T-helper 17 cell (primary cell): ENCODE measurements at places on chromosomes 6 and 20.

DNA sequence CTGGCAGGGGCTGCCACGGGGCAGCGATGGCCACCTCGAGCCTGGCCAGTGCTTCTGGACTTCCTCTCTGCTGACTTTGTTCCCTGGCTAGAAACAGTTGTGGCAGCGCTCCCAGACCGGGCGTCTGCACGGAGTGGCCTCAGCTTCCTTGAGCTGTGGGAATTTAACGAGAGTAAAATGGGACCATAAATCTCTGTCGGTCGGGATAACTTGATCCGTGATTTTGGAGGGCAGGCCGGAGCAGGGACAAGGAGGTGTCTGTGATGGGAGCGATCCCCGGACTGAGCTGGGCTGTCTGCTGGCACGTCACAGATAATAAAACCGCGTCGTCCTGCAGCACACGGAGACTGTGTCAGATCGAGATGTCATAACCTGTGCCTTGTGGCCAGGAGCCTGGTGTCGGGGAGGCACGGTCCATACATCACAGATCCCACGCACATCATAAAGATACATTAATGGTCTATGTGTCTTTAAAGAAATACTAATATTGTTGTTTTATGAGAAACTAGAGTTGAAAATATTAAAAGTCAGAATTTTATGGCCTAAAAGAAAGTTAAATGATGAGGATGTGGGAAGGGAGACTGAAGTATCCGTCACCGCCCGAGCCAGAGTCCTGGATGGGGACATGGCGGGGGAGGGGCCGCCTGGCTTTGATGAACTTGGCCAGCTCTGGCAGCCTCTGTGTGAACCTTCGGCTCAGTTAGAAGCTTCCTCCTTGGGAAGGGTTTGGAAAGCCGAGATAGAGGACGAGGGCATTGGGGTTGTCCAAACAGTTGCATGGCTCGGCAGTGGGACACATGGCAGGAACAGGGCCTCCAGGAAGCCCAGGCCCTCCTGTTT, 6.5 kb upstream of the RBBP8NL start:
- H3K36me3 ChIP-seq = no peaks in the 10 kb centered on the region
- H3K4me1 ChIP-seq = no peaks in the 10 kb centered on the region
- H3K4me3 ChIP-seq = no peak overlapping the region
- H3K27me3 ChIP-seq = peaks cover 74% of the 10 kb centered on the region
- no peak overlapping the region for H3K27ac ChIP-seq
- DNase-seq = no peak

DNA sequence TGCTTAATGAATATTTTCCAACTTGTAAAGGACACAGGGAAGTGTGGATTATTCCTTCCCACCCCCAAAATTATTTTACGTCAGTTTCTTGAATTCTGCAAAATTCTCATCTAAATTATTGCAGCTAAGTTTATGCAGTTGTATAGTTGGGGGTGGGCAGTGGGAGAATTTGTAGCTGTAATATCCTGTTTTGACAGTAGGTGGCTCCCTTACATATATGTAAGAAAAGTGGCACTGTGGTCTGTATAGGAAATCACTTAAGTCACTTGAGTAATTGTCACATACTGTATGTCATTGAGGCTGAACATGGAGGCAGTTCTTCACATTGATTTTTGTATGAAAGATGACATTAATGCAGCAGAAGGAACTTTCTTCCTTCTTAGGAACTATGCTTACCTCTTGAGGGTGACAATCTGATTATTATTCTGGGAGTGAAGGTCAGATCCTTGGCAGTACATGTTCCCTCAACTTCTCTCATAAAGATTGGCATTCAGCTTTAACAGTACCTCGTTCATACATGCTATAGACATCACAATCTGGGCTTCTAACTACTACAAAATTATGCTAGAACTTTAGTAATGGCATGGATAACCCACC, 14.6 kb upstream of the CFAP206 start:
- H3K27me3 ChIP-seq = peaks cover 4% of the 10 kb centered on the region
- DNase-seq = no peak
- no peaks in the 10 kb centered on the region for H3K36me3 ChIP-seq
- no peak overlapping the region for H3K4me3 ChIP-seq

GRCh38 chr6:39941138-39941537, 6.9 kb upstream of the MOCS1 start:
- H3K27me3 ChIP-seq = peaks cover 8% of the 10 kb centered on the region
- H3K27ac ChIP-seq = no peak overlapping the region
- no peak overlapping the region for H3K4me3 ChIP-seq
- no peaks in the 10 kb centered on the region for H3K36me3 ChIP-seq

DNA sequence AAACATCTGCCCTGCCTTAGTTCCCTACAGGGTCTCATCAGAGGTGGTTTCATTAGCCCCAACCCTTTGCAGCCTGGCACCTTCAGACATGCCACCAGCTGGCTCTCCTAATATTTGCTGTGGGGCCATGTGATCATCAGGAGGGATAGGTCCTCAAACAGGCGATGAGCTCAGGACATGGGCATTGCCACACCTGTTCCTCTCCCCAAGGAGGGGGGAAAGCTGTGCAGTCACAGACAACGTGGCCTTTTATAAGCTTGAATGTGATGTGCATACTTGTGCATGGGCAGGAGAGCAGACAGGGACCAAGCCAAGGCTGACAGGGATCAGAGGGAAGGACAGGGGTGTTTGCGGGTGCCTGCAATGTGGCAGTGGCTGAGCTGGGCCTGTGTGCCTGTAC, 78.8 kb upstream of the ZNFX1 start:
- H3K36me3 ChIP-seq = peaks cover 2% of the 10 kb centered on the region
- H3K27ac ChIP-seq = no peak overlapping the region
- no peak overlapping the region for H3K4me3 ChIP-seq
- no peak for DNase-seq
- H3K27me3 ChIP-seq = peaks cover 55% of the 10 kb centered on the region
- no peaks in the 10 kb centered on the region for H3K4me1 ChIP-seq

- H3K27ac ChIP-seq = peak within 1 kb of the TSS; percentile 91
- no peaks in the 10 kb centered on the region for H3K36me3 ChIP-seq
- DNase-seq = peak; percentile 85
- peak within 1 kb of the TSS; percentile 92 for H3K4me3 ChIP-seq
These were observed at the start of gene NAA20 for GRCh38 chr20:20017001-20017843. Gene NAA20, plus strand, starts transcription at chr20:20017362. Its CDS starts 35 bp downstream, at chr20:20017397.

DNA sequence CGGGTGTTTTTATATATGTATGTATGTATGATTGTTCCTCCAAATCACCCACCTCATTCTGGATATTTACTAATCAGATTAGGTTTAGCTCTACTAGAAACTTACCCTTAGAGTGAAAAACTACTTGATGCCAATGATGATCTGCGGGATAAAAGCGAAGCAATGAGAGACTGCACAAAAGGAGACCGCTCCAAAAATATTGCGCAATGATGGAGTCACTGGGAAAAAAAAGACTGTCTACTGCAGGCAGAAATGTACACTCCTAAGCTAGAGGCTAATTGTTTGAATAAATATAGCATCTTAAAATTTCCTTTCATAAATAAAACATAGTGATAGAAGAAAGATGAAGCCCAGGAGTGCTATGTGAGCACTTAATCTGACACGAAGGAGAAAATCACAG, 7.3 kb downstream of the RAB32 start:
- no peak overlapping the region for H3K27ac ChIP-seq
- H3K4me3 ChIP-seq = no peak overlapping the region
- no peak for DNase-seq
- H3K36me3 ChIP-seq = no peaks in the 10 kb centered on the region
- H3K27me3 ChIP-seq = peaks cover 23% of the 10 kb centered on the region

- no peaks in the 10 kb centered on the region for H3K36me3 ChIP-seq
- H3K27ac ChIP-seq = no peak overlapping the region
- no peak for DNase-seq
- H3K4me3 ChIP-seq = no peak overlapping the region
- peaks cover 10% of the 10 kb centered on the region for H3K27me3 ChIP-seq
- peaks cover under 1% of the 10 kb centered on the region for H3K4me1 ChIP-seq
These were observed 5.8 kb upstream of the PACSIN1 start for GRCh38 chr6:34459899-34460593.

GRCh38 chr20:2922957-2923356, 49.7 kb downstream of the PTPRA start:
- no peak for DNase-seq
- no peaks in the 10 kb centered on the region for H3K27me3 ChIP-seq
- H3K27ac ChIP-seq = peak overlapping the region; percentile 32
- H3K36me3 ChIP-seq = peaks cover 8% of the 10 kb centered on the region
- peaks cover 25% of the 10 kb centered on the region for H3K4me1 ChIP-seq
- H3K4me3 ChIP-seq = no peak overlapping the region

- peak overlapping the region; percentile 65 for H3K27ac ChIP-seq
- no peaks in the 10 kb centered on the region for H3K27me3 ChIP-seq
- no peak for DNase-seq
- peaks cover 5% of the 10 kb centered on the region for H3K36me3 ChIP-seq
- no peak overlapping the region for H3K4me3 ChIP-seq
These were observed 10.8 kb downstream of the TRIM26 start for GRCh38 chr6:30202366-30202765.

- H3K27me3 ChIP-seq = peaks cover 24% of the 10 kb centered on the region
- no peaks in the 10 kb centered on the region for H3K36me3 ChIP-seq
- H3K27ac ChIP-seq = no peak overlapping the region
- no peaks in the 10 kb centered on the region for H3K4me1 ChIP-seq
These were observed 127.9 kb downstream of the COL19A1 start for GRCh38 chr6:69994251-69994650.

- H3K27ac ChIP-seq = no peak within 1 kb of the TSS
- H3K27me3 ChIP-seq = peaks cover 69% of the 10 kb centered on the region
- H3K4me3 ChIP-seq = peak within 1 kb of the TSS; percentile 31
- DNase-seq = no peak
- peaks cover 8% of the 10 kb centered on the region for H3K36me3 ChIP-seq
These were observed at the start of gene TBX18 for GRCh38 chr6:84764332-84765049. Gene TBX18, minus strand, starts transcription at chr6:84764598. Its CDS starts 417 bp downstream, at chr6:84764181.

DNA sequence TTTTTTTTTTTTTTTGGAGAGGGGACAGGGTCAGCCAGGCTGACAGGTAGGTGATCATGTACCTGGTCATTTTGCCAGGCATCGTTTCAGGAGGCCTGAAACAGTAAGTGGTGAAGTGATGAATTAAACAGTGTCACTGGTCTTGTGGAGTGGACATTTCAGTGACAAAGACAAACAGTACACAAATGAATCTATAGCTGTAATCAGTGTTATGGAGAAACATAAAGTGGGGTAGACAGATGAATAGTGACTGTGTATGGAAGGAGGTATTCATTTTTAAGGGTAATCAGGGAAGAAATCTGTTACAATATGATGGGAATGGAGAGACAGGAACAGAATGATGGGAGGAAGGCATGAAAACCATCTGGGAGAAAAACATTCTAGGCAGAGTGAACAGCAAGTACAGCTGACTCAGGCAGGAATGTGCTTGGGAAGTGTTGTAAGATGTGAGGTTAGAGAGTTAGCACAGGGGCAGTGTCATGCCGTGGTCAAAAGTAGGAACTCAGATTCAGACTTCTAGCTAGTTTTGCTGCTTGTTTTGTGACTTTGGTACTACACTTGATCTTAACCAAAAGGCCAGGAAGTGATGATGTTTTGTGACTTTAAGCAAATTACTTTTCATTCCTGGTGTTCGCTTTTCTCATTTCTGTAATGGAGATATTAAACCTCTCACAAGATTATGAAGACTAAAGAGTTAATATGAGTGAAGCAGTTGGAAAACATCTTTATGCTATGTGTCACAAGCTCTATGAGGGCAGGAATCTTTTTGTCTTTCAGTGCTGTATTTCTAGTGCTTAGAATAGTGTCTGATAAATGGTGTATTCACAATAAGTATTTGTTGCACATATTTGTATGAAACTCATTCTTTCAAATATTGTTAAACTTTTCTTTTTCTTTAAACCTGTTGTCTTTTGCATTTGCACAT, 43.4 kb downstream of the QKI start:
- DNase-seq = no peak
- peak overlapping the region; percentile 15 for H3K4me3 ChIP-seq
- peaks cover 2% of the 10 kb centered on the region for H3K36me3 ChIP-seq
- H3K27ac ChIP-seq = peak overlapping the region; percentile 98
- no peaks in the 10 kb centered on the region for H3K27me3 ChIP-seq

DNA sequence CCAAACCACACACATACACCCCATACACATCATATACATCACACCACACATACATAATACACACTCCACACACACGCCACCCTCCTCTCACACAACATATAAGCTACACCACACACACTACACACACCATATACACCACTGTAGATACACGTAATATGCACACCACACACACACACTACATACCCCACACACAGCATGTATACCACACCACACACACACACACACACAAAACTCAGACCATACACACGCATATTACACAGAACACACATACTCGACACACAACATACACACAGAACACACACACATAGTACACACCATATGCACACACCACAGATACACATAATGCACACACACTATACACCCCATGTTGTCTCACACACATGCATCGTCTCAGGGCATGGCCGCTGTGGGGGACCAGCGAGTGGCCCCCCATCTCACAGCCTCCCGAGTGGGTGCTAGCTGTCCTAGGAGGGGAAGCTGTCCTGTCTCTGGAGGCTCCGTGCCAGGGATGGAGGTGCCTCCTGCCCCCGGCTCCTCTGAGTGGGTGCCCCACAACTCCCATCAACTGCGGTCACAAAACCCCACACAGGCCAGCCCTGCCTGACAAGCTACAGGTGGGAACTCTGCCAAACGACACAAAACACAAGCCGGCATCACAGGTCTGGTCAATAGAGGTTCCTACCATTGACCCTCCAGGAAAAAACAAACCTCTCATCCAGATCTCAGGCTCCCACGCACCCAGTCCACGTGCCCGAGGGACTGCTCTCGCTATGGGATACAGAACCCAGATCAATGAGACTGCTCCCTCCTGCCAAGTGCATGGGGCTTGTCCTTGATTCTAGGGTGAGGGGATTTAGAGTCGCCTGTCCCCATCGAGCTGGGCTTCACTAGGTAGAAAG, 49.1 kb downstream of the DACT2 start:
- H3K4me1 ChIP-seq = peaks cover 7% of the 10 kb centered on the region
- DNase-seq = no peak
- no peaks in the 10 kb centered on the region for H3K36me3 ChIP-seq
- H3K4me3 ChIP-seq = no peak overlapping the region
- no peak overlapping the region for H3K27ac ChIP-seq

- no peak for DNase-seq
- H3K4me1 ChIP-seq = peaks cover 4% of the 10 kb centered on the region
- no peak overlapping the region for H3K4me3 ChIP-seq
- H3K36me3 ChIP-seq = no peaks in the 10 kb centered on the region
These were observed 97.8 kb upstream of the JAG1 start for GRCh38 chr20:10771435-10772140.

DNA sequence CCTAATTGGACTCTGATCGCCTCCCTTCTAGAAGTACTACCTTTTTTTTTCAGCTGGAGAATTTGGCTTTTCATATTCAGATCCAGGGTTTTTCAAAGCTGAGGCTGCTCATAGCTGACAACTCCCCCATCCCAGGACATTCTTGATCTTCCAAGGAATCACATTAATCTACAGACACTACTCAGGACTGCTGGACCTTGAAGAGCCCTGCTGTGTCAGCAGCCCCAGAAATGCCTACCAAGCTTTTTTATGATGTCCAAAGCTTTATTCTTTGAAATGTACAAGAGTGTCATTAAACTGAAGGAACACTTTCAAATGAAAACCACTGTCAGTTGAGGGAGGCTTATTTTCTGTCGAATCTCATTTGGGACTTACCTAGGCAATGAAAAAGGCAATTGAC, 704.1 kb downstream of the PTPRT start:
- no peak overlapping the region for H3K4me3 ChIP-seq
- H3K36me3 ChIP-seq = no peaks in the 10 kb centered on the region
- H3K4me1 ChIP-seq = no peaks in the 10 kb centered on the region
- H3K27me3 ChIP-seq = no peaks in the 10 kb centered on the region
- H3K27ac ChIP-seq = no peak overlapping the region
- no peak for DNase-seq
